Activated CD8-positive, alpha-beta memory T cell treated with anti-CD3 and anti-CD28 coated beads for 48 hours (primary cell): ENCODE measurements at places on chromosomes 4 and X.
A peak's percentile ranks its signal among the peaks of the same experiment; 100 is the strongest.

- DNase-seq = no peak
These were observed 132.6 kb downstream of the AKAP4 start for GRCh38 chrX:50068285-50068563.

GRCh38 chr4:70902577-70903290 lies 565 bp downstream of the MOB1B start:
- DNase-seq = peak; percentile 1

- DNase-seq = no peak
These were observed 9.9 kb downstream of the PHEX start for GRCh38 chrX:22041907-22042530.

GRCh38 chr4:1500966-1501753 lies 94.9 kb upstream of the NKX1-1 start:
- DNase-seq = no peak

DNA sequence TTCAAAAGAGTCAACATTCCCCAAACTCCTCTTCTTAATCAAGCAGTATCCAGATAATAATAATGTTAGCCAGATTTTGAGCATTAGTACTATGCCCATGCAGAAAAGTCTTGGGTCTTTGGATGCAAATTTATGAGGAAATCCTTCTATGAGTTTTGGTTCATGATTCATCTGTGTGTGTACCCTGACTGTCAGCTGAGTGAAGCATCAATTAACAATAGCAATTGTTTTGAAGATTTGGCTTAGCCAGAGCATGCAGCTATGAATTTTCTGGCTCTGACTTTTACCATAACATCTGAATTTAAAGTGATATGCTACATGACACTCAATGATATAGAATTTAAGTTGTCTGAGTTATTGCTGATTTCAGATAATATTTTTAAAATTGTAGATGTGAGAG lies 145.8 kb downstream of the KLHL4 start:
- no peak for DNase-seq

DNA sequence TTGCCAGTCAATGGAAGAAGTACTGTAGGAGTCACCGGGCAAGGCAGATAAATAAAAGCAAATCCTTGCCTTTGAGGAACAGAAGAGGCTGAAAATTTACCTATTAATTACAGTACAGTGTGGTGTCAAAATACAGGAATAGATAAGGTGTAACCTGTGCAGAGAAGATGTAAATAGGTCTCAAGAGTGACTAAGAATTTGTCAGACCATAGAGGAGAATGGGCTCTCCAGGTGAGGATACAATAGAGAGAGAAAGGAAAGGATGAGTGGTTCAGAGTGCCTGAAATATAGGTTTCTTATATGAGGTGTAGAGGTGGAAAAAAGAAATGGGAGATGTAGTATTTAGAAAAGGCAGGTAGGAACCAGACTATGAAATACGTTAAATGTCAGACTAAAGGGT lies 801 bp upstream of the ZC4H2 start:
- no peak for DNase-seq

DNA sequence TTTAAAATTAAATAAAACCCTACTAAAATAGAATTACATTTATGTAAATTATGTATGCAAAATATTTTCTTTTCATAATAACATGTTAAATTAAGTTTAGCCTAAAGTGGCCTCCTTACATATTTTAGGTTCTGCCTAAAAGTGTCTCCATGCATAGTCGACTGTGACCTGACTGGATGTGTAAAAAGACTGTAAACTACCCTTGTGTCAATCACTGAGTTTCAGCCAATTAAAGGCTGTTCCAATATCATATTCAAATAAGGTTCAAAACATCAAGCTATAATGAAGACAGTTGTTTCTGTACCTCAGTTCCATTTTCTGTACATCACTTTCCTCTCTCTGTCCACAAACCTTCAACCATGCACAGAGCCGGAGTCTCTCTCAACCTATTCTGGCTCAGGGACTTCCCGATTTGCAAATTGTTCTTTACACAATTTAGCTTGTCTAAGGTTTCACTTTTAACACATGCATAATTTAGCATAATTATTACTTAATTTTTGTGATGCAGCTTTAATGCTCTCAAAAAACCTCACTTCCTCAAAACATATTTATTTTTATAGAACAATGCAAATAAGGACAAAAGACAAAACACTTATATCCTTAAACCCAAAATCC lies 60.1 kb downstream of the SH3RF1 start:
- DNase-seq = no peak

GRCh38 chr4:181168011-181168805 lies 1075.0 kb upstream of the TENM3 start:
- no peak for DNase-seq

- no peak for DNase-seq
These were observed 89.9 kb upstream of the CPEB2 start for GRCh38 chr4:14912426-14912825.

DNA sequence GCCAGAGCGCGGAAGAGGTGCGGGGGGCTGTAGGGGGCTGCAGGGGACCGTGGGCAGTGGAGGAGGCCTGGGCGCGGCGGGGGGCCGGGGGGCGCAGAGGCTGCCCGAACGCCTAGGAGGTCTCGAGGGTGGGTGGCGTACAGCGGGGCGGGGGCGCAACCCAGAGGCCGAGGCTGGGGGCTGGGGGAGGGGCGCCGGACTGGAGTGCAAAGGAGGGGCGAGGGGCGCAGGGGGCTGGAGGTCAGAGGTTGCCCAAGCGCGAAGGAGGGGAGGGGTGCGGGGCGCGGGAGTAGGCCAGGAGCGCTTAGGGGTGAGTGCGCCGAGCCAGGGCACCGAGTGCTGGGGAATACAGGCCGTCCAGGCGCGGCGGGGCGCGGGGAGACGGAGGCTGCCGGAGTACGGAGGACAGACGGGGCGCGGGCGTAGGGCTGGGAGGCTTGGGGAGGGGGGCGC lies 255 bp downstream of the GYG2 start:
- DNase-seq = no peak

DNA sequence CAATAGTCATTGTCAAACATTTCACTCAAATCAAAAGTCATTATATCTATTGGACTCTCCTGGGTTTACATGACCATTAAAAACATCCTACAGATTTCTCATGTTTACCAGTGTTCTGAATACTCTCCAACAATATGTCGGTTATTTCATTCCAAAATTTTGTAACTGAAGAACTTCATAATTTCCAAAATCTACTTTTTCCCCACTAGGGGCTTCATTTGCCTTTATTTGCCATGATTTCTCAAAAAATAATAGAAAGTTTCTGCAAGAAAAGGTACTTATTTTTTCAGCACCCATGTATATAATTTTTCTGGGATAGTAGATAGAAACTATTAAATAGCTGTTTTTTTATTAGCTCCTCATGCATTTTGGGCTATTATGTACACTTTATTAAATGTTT lies 49.0 kb downstream of the PRDM5 start:
- no peak for DNase-seq

DNA sequence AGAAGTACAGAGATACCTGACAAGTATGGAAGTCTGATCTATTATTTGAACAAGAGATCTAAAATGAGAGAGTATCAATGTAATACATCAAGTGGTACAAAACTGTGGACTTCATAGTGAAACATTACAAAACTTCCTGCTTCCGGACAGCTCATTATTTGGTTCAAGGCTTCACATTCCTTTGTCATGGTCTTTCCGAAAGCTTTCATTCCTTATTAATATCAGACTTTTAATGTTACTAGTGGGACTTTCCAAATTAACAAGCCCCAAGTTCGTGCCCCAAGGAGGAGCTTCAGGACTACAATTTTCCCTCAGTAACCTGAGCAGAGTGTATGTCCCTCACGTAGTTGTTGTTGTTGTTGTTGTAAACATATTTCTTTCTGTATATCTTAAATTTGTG lies 1.2 kb downstream of the CHIC2 start:
- DNase-seq = no peak

DNA sequence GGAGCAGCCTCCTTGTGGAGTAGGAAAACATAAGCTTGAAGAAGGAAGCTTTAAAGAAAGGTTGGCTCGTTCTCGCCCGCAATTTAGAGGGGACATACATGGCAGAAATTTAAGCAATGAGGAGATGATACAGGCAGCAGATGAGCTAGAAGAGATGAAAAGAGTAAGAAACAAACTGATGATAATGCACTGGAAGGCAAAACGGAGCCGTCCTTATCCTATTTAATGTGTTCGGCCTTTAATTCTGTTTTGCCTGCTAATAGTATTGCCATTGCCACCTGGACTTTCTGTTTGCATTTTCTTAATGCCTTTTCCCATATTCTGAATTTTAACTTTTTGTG lies 1.4 kb downstream of the TCEAL1 start:
- DNase-seq = no peak
